Upper lobe of left lung (tissue), 6 donors: ENCODE measurements at places on chromosomes 1 and 21. TPM values are rescaled to one million over a fixed set of nuclear protein-coding genes. Genes with fewer than 3 reads are reported as not detected.

Gene TSTD1
- 143 TPM for total RNA-seq

- DNase-seq: no peak
These were observed 193.5 kb downstream of the CYYR1 start for GRCh38 chr21:26379561-26379960.

DNA sequence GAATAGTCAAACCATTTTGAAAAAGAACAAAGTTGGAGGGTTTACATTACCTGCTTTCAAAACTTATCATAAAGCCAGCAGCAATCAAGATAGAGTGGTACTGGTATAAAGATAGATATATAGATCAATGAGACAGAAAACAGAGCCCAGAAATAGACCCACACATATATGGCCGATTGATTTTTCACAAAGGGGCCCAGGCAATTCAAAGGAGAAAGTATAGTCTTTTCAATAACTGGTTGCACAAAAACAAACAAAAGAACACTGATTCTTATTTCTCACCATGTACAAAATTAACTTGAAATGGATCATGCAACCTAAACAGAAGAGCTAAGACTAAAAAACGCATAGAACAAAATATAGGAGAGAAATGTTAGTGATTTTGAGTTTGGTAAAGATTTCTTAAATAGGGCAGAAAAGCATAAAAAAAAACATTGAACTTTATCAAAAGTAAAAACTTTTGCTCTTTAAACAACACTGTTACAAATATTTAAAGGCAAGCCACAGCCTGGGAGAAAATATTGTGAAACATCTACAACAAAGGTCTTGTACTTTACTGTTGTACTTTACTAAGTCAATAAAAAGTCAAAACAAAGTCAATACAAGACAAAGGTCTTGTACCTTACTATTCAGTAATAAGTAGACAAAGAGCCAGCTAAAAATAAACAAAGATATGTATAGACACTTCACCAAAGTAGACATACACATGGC is 50.2 kb downstream of the ST3GAL3 start:
- no peak for DNase-seq

DNA sequence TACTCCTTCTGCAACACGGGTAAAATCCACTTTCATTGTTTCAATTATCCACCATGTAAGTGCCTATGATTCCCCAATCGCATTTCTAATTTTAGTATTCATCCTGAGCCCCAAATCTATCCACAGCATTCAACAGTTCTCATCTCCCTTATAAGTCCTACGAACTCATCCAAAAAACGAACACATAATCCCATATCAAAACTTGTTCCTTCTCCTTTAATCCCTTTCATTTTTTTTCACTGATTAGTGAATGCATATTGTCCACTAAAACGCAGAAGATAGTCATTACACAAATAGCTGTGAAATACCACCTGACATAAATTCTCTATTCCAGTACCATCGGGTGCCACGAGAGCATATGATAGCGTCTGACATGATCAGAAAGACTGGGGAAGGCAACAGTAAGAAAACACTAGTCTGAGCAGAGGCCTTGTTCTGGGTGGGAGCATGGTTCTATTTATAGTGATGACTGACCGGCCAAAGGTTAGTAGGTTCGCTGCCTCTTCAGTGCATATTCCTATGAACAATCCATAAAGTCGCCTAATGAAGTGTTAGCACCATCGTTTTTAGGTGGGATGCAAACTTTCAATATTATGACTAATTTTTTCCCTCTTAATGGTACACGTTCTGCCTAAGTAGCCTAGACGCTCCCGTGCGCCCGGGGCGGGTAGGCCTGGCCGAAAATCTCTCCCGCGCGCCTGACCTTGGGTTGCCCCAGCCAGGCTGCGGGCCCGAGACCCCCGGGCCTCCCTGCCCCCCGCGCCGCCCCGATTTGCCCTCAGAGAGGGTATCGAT is 648 bp downstream of the ATP5PF start:
- DNase-seq: peak; percentile 22

DNA sequence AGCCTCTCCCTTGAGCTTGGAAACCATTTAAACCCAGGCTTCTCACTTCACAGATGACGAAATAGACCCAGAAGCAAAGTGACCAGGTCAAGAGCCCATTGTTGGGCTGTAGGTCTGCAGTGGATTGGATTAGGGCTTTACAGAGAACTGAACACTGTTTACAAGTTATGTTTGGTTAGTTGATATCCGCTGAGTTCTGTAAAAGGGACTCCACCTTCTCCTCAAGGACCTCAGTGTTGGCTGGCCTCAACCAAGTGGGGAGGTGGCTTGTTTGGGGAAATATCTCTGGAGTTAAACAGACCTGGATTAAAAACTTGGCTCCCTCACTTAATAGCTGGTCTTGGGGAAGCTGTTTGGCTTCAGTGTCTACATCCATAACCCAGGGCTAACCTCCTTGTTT is 88.1 kb downstream of the UCK2 start:
- peak; percentile 49 for DNase-seq

DNA sequence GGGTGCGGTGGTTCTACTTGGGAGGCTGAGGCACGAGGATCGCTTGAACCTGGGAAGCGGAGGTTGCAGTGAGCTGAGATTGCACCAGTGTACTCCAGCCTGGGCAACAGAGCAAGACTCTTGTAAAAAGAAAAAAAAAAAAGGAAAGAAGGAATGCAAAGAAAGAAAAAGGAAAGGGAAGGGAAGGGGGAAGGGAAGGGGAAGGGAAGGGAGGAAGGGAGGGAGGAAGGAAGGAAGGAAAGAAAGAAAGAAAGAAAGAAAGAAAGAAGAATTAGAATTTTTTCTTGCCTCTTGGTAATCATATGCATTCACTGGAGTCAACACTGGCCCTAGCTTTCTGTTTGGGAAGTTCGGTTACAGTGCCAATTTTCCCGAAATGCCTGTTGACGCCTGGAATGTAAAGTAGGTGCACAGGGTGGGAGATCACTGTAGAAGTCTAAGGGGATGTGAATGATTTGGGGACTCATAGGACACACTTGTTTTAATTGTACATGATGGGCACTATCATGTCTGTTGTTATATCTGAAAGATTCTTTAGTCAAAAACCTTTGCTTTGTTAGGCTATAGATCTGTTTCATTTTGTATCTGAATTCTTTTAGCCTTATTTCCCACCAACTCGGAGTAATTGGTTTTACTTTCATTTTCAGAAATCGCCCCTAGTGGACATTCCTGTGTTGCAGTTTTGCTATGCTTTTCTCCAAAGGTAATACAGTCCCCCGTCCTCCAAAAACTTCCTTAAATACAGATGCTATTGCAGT is 59.8 kb upstream of the MORC3 start:
- DNase-seq: no peak

GRCh38 chr1:159831412-159832141 is 4.9 kb downstream of the SLAMF8 start:
- DNase-seq: no peak

- no peak for DNase-seq
These were observed 3.5 kb downstream of the TGFB2 start for GRCh38 chr1:218348628-218349071.

- DNase-seq: no peak
These were observed 92.1 kb upstream of the SLC44A3 start for GRCh38 chr1:94727846-94728715.
